Right cardiac atrium (tissue), 5 donors: ENCODE measurements at places on chromosomes 7 and 10. TPM values are rescaled to one million over a fixed set of nuclear protein-coding genes. Genes with fewer than 3 reads are reported as not detected.

SPDYE5 gene
- total RNA-seq: 0.17 TPM

- no peak for DNase-seq
These were observed 113.4 kb upstream of the NUPR2 start for GRCh38 chr7:56229631-56230030.

DNA sequence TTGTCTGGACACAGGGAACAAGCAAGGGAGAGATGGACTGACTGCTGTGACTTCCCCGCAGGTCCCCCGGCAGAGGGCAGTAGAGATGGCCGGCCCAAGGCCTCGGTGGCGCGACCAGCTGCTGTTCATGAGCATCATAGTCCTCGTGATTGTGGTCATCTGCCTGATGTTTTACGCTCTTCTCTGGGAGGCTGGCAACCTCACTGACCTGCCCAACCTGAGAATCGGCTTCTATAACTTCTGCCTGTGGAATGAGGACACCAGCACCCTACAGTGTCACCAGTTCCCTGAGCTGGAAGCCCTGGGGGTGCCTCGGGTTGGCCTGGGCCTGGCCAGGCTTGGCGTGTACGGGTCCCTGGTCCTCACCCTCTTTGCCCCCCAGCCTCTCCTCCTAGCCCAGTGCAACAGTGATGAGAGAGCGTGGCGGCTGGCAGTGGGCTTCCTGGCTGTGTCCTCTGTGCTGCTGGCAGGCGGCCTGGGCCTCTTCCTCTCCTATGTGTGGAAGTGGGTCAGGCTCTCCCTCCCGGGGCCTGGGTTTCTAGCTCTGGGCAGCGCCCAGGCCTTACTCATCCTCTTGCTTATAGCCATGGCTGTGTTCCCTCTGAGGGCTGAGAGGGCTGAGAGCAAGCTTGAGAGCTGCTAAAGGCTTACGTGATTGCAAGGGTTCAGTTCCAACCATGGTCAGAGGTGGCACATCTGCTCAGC, 6.0 kb downstream of the CYREN start:
- peak; percentile 42 for DNase-seq

DNA sequence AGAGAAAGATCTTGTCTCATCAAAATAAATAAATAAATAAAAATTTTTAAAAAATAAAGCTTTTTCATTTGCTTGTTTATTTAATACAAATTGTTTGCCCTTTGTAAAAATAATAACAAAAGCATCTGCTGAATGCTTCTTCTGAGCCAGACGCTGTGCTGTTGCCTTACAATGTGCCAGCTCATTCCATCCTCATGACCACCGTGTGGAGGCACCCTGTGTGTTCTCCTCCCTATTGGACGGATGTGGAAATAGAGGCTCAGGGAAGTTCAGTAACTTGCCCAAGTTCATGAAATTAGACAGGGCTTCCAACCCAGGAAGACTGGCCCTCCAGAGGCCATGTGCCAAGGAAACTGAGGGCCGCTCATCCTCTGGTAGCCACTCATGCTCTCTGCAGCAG, 120.6 kb downstream of the SH3PXD2A start:
- DNase-seq: no peak

- DNase-seq: no peak
These were observed 26.2 kb downstream of the PTPN12 start for GRCh38 chr7:77563275-77563674.
